Stomach (tissue), 19 donors: ENCODE measurements at places on chromosomes 13 and 19. TPM values are rescaled to one million over a fixed set of nuclear protein-coding genes. Genes with fewer than 3 reads are reported as not detected.
A peak's percentile ranks its signal among the peaks of the same experiment; 100 is the strongest.

DNA sequence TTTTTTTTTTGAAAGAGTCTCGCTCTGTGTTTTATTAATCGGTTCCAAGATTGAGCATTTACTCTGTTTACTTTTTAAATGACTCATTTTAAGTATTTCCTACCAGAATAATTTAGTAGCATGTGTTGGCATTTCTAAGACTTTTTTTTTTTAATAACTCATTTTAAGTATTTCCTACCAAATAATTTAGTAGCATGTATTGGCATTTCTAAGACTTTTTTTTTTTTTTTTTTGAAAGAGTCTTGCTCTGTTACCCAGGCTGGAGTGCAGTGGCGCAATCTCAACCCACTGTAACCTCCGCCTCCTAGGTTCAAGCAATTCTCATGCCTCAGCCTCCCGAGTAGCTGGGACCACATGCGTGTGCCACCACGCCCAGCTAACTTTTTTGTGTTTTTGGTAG, 13.1 kb downstream of the SETDB2 start:
- H3K36me3 ChIP-seq, result peaks cover 16% of the 10 kb centered on the region
- H3K27ac ChIP-seq, result no peak overlapping the region
- no peaks in the 10 kb centered on the region for H3K27me3 ChIP-seq
- H3K4me3 ChIP-seq, result no peak overlapping the region

GRCh38 chr19:42369433-42370067, 20.5 kb downstream of the CNFN start:
- no peak overlapping the region for H3K27ac ChIP-seq
- no peak for DNase-seq
- H3K4me3 ChIP-seq, result no peak overlapping the region
- no peaks in the 10 kb centered on the region for H3K4me1 ChIP-seq
- H3K36me3 ChIP-seq, result no peaks in the 10 kb centered on the region

DNA sequence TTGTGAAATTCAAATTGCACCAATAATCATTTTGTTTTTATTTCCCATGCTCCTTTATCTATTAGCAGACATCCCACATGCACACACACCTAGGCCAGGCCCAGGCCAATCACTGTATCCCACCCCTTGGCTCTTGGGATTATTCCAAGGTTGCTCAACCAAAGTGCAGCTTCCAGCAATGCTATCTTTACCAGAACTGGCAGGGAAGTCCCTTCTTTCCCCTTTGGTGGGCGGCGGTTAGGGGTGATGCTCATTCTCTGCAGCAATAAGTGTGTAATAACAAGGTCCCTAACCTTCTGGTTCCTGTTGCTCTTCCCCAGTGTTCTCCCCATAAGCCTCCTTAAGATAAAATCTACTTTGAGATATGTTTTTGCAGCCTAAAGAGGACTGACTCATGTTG, 18.3 kb upstream of the KCTD12 start:
- no peaks in the 10 kb centered on the region for H3K4me1 ChIP-seq
- H3K4me3 ChIP-seq, result no peak overlapping the region
- no peaks in the 10 kb centered on the region for H3K36me3 ChIP-seq
- H3K27ac ChIP-seq, result no peak overlapping the region
- H3K27me3 ChIP-seq, result no peaks in the 10 kb centered on the region
- DNase-seq, result no peak

- no peak overlapping the region for H3K27ac ChIP-seq
- no peak for DNase-seq
- no peaks in the 10 kb centered on the region for H3K27me3 ChIP-seq
- H3K4me1 ChIP-seq, result no peaks in the 10 kb centered on the region
- no peak overlapping the region for H3K4me3 ChIP-seq
Observed at GRCh38 chr13:92488249-92488852, 738.3 kb upstream of the GPC6 start.

- no peaks in the 10 kb centered on the region for H3K27me3 ChIP-seq
- no peak for DNase-seq
- H3K36me3 ChIP-seq, result peaks cover 71% of the 10 kb centered on the region
Observed at GRCh38 chr19:58552655-58553054, 2.2 kb downstream of the CHMP2A start.

DNA sequence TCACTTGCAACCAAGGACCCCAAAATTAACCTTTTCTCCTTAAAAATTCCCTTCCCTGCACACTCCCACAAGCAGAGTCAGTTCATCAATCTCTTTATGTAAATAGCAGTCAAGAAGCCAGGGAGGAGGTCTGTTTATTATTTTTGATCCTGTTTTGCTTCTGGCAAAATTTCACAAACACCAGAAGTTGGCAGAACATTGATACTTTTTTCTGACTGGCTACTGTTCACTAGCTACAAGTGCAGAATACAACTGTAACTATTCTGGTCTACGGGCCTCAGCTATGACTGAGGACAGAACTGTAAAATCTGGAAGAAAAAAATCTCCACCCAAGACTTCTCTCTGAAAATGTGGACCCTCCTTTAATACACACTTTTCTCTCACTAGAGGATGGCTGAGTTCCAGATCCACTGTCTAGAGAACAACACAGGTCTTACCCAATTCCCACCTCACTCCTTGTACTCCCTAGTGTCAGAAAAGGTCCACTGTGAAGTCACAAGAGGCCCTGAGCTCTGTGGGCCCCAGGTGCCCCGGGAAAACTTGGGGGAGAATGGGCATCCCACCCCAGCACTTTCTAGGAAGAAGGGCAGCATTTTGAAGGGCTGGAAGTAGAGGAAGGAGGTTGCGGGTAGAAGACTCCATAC, 14.5 kb downstream of the STARD13 start:
- H3K4me3 ChIP-seq, result no peak overlapping the region
- DNase-seq, result peak; percentile 38
- no peaks in the 10 kb centered on the region for H3K27me3 ChIP-seq

GRCh38 chr13:87356314-87356713, 314.9 kb upstream of the SLITRK5 start:
- H3K27me3 ChIP-seq, result no peaks in the 10 kb centered on the region
- H3K4me3 ChIP-seq, result no peak overlapping the region
- H3K36me3 ChIP-seq, result no peaks in the 10 kb centered on the region
- DNase-seq, result no peak
- H3K27ac ChIP-seq, result no peak overlapping the region
- no peaks in the 10 kb centered on the region for H3K4me1 ChIP-seq

DNA sequence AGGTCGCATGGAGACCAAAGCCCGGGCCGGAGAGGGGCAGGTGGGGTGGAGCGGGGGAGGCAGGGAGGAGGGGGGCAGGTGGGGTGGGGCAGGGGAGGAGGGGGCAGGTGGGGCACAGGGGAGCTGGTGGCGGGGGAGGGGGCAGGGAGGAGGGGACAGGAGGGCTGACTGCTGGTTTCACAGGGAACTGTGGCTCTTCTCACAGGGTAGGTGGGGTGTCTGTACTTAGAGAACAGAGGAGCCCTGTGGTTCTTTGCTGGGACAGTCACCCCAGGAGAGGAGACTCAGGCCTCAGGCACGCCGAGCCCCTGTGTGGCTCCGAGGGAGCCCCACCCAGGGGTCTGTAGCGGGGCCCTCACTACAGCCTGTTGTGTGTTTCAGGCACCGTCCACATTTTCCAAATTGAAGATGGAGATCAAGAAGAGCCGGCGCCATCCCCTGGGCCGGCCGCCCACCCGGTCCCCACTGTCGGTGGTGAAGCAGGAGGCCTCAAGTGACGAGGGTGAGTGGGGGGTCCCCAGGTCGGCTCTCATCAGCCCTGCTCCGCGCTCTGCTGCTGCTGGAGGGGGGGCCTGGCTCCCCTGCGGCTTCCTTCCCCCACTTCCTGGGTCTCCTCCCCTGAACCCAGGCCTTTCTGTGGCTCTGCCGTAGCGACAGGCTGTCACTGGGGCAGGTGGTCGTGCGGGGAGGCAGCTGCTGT, 162.7 kb downstream of the KDM4B start:
- no peak overlapping the region for H3K27ac ChIP-seq
- peaks cover 72% of the 10 kb centered on the region for H3K36me3 ChIP-seq
- DNase-seq, result no peak
- no peaks in the 10 kb centered on the region for H3K27me3 ChIP-seq

- H3K4me1 ChIP-seq, result peaks cover 23% of the 10 kb centered on the region
- no peak overlapping the region for H3K27ac ChIP-seq
- no peaks in the 10 kb centered on the region for H3K27me3 ChIP-seq
- peak; percentile 9 for DNase-seq
- no peak overlapping the region for H3K4me3 ChIP-seq
Observed at GRCh38 chr19:3547301-3547731, 8.3 kb downstream of the TEKTIP1 start.

DNA sequence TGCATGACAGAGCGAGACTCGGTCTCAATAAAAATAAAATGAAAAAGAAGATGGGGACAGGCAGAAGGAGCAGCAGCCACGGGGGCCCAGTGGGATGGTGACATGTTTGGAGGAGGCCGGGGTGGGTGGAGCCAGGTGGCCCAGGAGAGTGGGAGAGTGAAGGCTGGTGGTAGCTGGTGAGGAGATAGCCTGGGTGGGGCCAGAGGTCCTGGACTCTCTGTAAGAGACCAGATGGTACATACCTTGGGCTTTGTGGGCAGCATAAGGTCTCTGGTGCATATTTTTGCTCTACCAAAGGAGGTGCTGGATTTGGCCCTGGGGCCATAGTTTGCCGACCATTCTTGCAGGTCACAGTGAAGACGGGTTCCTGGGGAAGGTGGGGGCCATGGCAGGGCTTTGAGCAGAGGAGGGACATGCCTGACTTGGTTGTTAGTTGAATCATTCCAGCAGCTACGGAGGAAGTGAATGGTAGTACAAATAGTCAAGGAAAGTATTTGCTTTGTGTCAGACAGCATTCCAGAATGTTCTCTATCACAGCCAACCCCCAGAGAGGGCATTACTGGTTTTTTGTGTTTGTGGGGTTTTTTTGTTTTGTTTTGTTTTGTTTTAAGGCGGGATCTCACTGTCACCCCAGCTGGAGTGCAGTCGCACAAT, 69.1 kb downstream of the ARHGEF18 start:
- no peak overlapping the region for H3K4me3 ChIP-seq
- no peak overlapping the region for H3K27ac ChIP-seq
- peaks cover 22% of the 10 kb centered on the region for H3K36me3 ChIP-seq
- DNase-seq, result no peak
- H3K4me1 ChIP-seq, result peaks cover 32% of the 10 kb centered on the region

- H3K4me1 ChIP-seq, result no peaks in the 10 kb centered on the region
- no peak overlapping the region for H3K27ac ChIP-seq
- no peak overlapping the region for H3K4me3 ChIP-seq
- no peaks in the 10 kb centered on the region for H3K27me3 ChIP-seq
Observed at GRCh38 chr13:49669735-49670309, 21.5 kb downstream of the EBPL start.

DNA sequence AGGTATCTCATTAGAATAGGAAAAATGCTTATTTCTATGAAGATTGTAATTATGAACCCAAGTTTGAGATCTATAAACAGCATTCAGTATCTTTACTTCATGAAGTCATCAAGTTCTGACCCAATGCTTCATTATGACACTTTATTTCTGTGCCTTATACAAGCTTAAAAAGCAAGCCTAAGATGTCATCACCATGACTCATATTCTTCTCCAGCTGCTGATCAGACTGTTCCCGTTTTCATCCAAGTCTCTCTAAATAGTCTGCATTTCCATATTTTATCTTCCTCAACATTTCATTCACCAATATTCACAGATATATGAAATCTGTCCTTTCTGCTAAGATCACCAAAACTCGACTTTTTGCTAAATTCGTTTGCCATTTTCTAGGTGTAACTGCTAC, 1247.2 kb upstream of the PRR20A start:
- no peaks in the 10 kb centered on the region for H3K27me3 ChIP-seq
- no peak for DNase-seq
- no peaks in the 10 kb centered on the region for H3K4me1 ChIP-seq
- no peak overlapping the region for H3K4me3 ChIP-seq

DNA sequence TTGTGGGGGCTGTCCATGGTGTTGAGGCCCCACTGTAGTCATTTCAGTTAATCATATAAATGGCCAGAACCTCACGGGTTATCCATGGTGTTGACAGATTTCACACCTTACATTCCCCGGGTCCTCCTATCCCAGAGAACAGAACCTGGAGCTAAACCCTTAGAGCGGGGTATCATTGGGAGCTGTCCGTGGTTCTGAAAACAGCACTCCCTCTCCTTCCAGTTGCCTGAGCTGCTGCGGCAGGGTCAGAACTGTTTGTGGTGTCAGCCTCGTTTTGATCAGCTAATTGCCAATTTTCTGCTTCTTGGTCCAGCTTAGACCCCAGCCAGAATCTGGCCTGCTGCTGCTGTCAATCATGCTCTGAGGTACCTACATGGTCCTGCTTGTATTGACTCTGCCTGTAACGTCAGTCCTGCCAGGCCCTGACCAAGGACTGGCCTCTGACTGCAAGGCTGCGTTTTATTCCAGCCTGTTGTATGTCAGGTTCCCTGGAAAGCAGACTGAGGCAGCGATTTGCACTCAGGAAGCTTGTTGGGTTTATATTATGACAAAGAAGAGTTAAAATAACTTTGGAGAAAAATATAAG, 55.8 kb upstream of the KCTD15 start:
- peaks cover 39% of the 10 kb centered on the region for H3K27me3 ChIP-seq
- DNase-seq, result no peak
- no peaks in the 10 kb centered on the region for H3K4me1 ChIP-seq
- no peak overlapping the region for H3K4me3 ChIP-seq

GRCh38 chr13:20291037-20291436, 58.9 kb upstream of the GJB6 start:
- no peaks in the 10 kb centered on the region for H3K27me3 ChIP-seq
- no peaks in the 10 kb centered on the region for H3K4me1 ChIP-seq
- H3K36me3 ChIP-seq, result no peaks in the 10 kb centered on the region
- no peak for DNase-seq
- H3K27ac ChIP-seq, result no peak overlapping the region

DNA sequence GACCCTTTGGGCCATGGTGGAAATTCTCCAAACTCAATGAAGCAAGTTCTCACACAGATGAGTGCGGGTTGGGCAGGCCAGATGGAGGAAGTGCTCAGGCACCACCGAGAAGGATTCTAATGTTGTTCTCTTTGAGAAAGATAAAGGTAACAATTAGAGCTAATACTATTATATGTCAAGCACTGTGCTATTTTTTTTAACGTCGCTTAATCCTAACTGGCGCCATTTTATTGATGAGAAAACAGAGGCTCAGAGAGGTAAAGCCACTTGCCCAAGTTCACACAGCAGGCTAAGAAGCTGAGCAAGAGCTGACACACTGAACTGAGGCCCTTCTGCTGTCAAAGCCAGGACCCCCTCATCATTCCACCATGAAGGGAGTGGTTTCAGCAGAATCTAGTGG, 1.0 kb downstream of the FBL start:
- H3K27ac ChIP-seq, result peak overlapping the region; percentile 90
- peak overlapping the region; percentile 90 for H3K4me3 ChIP-seq
- peaks cover 36% of the 10 kb centered on the region for H3K4me1 ChIP-seq

C1QTNF9 gene
- total RNA-seq, result not detected

ZNF285 gene
- 5.0 TPM for total RNA-seq

ANGPTL8 gene
- total RNA-seq, result not detected

VAV1 gene
- total RNA-seq, result 4.4 TPM

IGFL1 gene
- total RNA-seq, result not detected

SKA3 gene
- total RNA-seq, result 1.4 TPM

RASA3 gene
- total RNA-seq, result 22.3 TPM

ODAD3 gene
- total RNA-seq, result not detected
